NCI-H187 treated with DMSO at 0.1 percent for 48 hours (cell line): ENCODE measurements at places on chromosomes 2 and 18.

GRCh38 chr2:184620367-184620766 is 22.0 kb downstream of the ZNF804A start:
- DNase-seq: no peak

GRCh38 chr2:47767880-47768609 is 14.9 kb upstream of the MSH6 start:
- no peak for DNase-seq

- no peak for DNase-seq
Observed at GRCh38 chr2:70240599-70240998, 7.8 kb downstream of the TIA1 start.

GRCh38 chr2:14751581-14751980 is 119.1 kb downstream of the LRATD1 start:
- no peak for DNase-seq

DNA sequence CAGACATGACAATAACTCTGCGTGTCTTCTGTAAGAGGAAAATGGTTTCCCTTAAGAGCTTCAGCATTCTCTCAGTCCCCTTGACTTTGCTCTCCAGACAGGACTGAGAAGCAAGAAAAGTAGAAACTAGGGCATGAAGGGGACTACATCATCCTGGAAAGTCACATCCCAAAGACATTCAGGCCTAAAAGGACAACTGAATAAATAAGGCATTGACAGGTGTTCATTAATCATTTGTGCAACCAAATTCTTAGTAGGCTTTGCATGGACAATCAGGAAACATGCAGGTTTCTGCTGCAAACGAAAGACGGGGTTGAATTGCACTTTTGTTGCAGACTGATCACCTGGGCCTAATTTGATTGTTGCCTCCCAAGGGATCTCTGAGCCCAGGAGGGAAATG is 1.2 kb upstream of the SGPP2 start:
- DNase-seq: no peak

GRCh38 chr2:33304032-33304864 is 172.2 kb upstream of the RASGRP3 start:
- no peak for DNase-seq

GRCh38 chr2:22442051-22442450 is 942.9 kb upstream of the KLHL29 start:
- DNase-seq: no peak

GRCh38 chr2:224208007-224208406 is 168.9 kb upstream of the SERPINE2 start:
- DNase-seq: no peak

DNA sequence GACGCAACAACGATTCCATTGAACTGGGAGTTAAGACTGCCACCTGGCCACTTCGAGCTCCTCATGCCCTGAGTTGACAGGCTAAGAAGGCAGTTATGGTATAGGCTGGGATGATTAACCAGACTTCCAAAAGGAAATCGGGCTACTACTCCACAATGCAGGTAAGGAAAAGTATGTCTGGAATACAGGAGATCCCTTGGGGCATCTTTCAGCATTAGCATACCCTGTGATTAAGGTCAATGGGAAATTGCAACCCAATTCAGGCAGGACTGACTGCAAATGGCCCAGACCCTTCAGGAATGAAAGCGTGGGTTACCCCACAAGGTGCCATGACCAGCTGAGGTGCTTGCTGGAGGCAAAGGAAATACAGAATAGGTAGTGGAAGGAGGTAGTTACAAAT is 19.1 kb downstream of the CHRNA1 start:
- no peak for DNase-seq

DNA sequence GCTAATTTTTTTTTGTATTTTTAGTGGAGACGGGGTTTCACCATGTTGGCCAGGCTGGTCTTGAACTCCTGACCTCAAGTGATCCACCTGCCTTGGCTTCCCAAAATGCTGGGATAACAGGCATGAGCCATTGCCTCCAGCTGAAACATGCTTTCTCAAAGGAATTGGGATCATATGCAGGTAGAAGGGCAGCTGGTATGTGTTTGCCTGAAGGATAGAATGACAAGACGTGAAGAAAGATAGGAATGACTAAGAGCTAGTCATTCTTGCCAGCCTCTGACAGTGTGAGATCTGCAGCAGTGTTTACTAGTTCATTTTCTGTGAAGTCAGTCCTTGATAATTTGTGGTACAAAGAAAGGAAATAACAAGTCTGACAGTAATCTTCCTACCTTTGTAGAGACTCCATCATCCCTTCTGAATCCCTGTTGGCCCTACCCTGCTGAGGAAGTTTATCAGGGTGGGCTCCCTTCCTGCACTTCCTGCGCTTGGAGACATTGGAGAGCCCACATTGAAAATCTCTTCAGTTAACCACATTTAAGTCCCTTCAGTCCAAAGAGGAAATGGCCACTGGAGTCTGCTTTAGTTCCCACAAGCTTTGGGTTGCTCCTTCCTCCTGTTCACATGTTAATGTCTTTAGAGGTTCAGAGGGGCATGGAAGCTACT is 14.7 kb downstream of the CFLAR start:
- DNase-seq: no peak

DNA sequence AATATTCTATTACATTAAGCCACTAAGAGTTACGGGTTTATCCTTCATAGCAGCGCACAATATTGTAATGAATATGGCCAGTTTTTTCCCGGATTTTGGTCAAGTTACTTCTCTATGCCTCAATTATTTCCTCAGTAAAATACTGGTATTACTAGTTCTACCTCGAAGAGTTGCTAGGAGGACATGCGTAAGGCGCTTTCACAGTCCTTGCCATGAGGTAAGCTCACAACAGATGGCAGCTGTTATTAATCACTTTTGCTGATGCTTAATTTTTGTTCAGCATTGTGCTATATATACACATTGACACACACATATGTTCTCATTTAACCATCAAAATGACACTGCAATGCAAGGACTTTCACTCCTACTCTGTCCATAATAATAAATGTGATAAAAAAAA is 101.5 kb downstream of the SCG2 start:
- DNase-seq: no peak

- DNase-seq: no peak
Observed at GRCh38 chr2:168185583-168186274, 61.7 kb downstream of the STK39 start.

- no peak for DNase-seq
Observed at GRCh38 chr2:102025016-102025501, 33.3 kb downstream of the IL1R2 start.

- DNase-seq: no peak
Observed at GRCh38 chr2:240934701-240935102, 28.6 kb downstream of the CROCC2 start.

DNA sequence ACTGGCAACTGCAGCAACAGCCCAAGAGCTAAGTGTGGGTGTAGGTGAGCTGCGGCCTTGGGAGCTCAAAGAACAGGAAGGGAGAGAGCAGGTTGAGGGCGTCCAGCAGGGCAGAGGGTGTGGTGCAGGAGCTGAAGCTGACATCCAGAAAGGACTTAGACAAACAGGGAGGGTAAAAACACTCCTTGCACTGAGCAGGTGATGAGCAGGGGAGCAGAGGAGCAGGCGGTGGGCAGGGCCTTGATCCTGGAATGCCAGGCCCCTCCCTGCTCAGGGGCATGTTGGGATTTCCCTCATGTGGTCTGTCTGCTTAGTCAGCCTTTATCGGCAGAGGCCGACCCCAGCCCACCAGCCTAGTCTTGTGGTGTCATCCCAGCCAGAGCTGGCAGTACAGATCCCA is 63.6 kb downstream of the VSNL1 start:
- no peak for DNase-seq

DNA sequence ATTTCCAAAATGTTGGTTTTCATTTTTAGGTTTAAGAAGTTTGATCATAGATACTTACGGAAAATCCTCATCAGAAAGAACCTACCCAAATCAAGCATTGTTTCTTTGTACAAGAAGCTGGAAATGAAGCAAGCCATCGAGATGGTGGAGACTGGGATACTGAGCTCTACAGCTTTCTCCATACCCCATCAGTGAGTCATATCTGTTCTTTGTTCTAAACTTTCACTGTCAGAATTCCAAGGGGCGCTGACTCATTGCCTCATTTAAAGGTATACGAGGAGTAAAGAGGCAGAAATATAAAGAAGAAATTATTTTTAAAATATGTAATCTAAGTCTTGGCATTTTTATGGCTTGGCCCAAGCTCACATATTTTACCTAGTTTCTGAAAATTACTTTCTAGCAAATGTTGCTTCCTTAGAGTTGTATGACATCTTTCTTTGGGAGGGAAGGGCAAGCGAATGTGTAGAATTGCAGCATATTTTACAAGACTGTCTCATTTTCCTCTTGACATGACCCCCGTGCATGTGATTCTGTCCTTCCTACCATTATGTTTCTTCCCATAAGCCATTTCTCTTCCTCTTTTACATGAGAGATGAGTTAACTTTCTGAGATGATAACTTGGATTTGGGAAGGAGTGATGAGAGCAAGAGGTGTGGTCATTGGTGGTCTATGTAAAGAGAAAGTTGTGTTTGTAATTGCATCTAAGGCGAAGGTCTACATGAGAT is 41.2 kb downstream of the SLC9A4 start:
- DNase-seq: no peak

- DNase-seq: no peak
Observed at GRCh38 chr2:204078003-204078698, 141.6 kb downstream of the ICOS start.

GRCh38 chr2:16252891-16253290 is 312.5 kb downstream of the MYCN start:
- DNase-seq: no peak

DNA sequence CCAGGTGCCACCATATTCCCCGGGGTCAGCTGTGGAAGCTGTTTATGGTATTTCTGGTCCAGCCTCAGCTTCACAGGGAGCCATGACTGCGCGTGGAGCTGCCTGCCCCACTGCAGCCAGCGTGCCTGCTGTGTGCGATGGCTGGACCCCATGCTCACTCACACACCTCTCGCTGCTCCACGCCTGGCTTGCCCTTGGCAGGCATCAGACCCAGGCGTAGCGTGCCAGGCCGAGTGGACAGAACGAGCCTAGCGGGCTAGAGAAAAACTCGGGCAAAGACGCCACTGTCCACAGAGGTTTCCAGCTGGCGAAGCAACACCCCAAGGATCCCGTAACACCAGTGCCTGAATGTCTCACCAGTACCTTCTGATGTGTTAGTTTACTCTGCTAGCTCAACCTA is 42.9 kb upstream of the PEX13 start:
- DNase-seq: no peak

DNA sequence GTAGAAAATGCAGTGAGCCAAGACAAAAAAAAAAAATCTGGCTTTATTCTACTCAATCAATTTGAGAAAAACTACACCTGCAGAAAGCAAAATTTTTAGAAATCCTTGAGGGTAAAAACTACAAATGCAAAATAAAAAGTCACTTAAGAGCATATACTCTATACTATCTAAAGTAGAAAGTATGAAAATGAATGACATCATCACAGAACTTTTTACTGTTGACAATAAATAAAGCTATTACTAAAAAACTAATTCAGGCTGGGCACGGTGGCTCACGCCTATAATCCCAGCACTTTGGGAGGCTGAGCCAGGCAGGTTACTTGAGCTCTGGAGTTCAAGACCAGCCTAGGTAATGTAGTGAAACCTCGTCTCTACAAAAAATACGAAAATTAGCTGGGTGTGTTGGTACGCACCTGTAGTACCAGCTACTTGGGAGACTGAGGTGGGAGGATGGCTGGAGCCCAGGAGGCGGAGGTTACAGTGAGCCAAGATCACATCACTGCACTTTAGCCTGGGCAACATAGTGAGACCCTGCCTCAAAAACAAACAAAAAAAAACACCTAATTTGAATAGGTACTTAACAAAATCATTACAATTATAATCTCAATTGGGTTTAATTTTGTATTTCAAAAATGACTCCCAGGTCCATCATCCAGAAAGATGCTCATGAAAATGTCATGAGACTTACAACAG is 7.6 kb downstream of the NFU1 start:
- no peak for DNase-seq

GRCh38 chr2:118954297-118955060 is 12.5 kb downstream of the MARCO start:
- no peak for DNase-seq

- DNase-seq: no peak
Observed at GRCh38 chr2:10868465-10869314, 43.0 kb upstream of the KCNF1 start.

GRCh38 chr2:131835621-131836091 is 308.0 kb downstream of the CCDC74A start:
- DNase-seq: no peak

- DNase-seq: no peak
Observed at GRCh38 chr18:3051718-3052410, 38.9 kb upstream of the LPIN2 start.

GRCh38 chr2:52629531-52629930 is 1138.1 kb upstream of the CHAC2 start:
- DNase-seq: no peak

- no peak for DNase-seq
Observed at GRCh38 chr18:33937270-33937816, 287.4 kb downstream of the NOL4 start.

DNA sequence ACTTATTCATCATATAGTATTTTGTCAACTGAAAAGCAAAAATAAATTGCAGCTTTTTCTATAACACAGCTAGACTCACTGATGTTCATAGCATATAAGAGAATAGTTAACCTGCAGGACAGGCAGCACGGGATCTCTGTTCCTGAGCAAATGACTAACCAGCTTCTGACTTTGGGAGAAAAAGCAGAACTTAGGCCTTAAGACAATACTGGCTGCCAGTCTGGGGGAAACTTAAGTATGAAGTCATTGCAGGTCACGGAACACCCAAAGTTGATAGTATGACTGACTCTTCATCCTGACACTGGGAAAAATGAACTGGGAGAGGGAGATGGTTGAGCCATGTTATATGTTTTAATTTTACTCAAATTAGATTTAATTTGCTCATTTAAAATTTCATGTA is 113.0 kb downstream of the DPP4 start:
- DNase-seq: no peak

GRCh38 chr2:211401328-211401727 is 844.9 kb downstream of the CPS1 start:
- no peak for DNase-seq

DNA sequence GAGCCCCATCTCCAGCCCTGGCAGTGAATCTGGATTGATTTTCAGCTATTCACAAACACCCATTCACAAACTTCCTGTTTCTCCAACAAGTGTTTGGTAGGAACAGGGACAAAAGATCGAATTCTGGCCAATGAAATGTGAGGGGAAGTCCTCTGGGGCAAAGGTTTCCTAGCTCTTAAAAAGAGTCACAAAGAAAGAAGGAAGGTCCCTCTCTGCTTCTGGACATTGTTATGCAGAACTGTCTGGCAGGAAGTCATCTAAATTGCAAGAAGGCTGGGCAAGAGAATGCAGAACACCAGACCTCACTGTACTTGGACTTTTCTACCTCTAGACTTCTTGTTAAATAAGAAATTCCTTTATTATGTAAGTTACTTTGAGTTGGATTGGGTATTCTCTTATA is 137.3 kb downstream of the CCDC148 start:
- DNase-seq: no peak

- no peak for DNase-seq
Observed at GRCh38 chr2:179441551-179441950, 176.9 kb upstream of the SESTD1 start.

GRCh38 chr2:68203587-68203986 is 45.9 kb downstream of the PNO1 start:
- no peak for DNase-seq
